Glomerular endothelial cell (primary cell): ENCODE measurements at places on chromosomes 6 and 20. TPM values are rescaled to one million over a fixed set of nuclear protein-coding genes. Genes with fewer than 3 reads are reported as not detected.

The ALDH5A1 gene
- total RNA-seq, result 1.3 and 1.7 TPM in 2 replicates

DNA sequence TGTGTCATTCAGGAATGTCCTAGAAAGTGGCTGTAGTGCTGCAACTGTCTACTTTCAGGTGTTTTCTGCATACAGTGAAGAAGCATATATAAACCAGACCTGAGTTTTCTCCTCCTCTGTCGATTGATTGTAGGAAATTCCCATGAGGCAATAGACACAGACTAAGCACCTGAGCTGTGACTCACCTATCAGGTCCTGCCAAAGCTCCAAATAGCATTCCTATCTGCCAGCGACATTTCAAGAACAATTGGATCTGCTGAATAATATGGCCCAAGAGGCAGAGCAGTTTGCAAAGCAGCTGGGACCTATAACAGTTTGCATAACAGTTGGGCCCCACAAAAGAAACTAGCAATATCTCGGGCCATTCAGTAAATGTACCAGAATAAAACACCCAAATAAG, 360.4 kb downstream of the HAO1 start:
- DNase-seq, result no peak

- DNase-seq, result no peak
Observed at GRCh38 chr20:63767456-63767855, 27.9 kb downstream of the SLC2A4RG start.

The CTCFL gene
- not detected in 2 replicates for total RNA-seq

The CEP57L1 gene
- 17.3 and 17.5 TPM in 2 replicates for total RNA-seq

- no peak for DNase-seq
Observed at GRCh38 chr6:159008656-159009288, 8.8 kb upstream of the RSPH3 start.

- no peak for DNase-seq
Observed at GRCh38 chr6:122075917-122076316, 323.5 kb upstream of the HSF2 start.

DNA sequence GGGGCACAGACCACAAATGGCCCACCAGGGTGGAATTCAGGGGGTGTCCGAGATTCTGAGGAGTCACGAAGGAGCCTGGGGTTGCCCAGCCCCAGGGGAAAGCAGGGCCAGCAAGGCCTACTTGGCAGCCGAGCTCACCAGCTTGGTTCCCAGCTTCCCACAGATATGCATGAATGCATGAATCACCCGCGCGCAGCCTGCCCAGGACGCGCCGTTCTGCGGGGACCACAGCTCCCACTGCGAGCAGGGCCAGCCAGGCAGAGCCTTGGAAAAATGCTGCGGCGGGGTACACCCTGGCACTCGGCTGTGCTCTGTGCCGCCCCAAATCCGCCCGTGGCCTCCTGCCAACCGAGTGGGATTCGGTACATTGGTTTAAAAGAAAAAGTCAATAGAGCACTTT, 211.0 kb downstream of the NFATC2 start:
- DNase-seq, result no peak

- DNase-seq, result no peak
Observed at GRCh38 chr20:63066506-63067265, 59.9 kb upstream of the BHLHE23 start.

GRCh38 chr20:48912065-48912464, 9.4 kb upstream of the ARFGEF2 start:
- DNase-seq, result no peak

DNA sequence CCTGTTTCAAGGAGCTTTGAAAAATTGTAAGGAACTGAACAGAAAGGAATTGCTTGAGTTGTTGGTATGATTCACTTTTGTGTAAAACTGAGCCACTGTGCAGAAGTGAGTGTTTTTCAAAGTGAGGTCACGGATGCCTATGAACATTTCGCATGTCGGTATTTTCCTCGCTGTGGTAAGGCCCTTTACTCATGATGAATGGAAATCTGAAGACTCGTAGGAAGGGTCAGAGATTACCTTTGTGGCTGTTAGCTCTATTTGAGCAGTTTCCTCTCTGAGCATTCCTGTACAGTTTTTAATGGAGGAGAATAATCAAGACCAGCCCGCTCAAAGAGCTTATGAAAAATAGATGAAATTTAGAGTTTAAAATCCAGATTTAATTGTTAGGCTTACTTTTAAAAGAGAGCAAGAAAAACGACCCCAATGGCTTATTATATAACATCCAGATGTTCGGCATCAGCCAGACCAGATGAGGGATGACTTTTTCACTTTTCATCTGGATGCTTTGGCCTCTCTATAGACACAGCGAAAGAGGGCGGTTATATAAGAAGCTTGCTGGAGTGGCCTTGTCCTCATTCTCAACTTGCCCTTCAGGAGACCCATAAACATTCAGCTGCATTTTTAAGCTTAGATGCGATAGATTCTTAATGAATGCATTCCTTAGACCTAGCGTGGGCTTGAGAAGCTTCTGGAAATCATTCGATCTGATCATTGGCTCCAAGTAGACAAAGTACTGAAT, 99.5 kb downstream of the CD83 start:
- no peak for DNase-seq

The GRM1 gene
- total RNA-seq, result 0.05 and 0.06 TPM in 2 replicates

GRCh38 chr6:72616406-72617015, 5.4 kb upstream of the KCNQ5 start:
- DNase-seq, result no peak
